ENCODE measurements at places on chromosomes 3 and 15.

DNA sequence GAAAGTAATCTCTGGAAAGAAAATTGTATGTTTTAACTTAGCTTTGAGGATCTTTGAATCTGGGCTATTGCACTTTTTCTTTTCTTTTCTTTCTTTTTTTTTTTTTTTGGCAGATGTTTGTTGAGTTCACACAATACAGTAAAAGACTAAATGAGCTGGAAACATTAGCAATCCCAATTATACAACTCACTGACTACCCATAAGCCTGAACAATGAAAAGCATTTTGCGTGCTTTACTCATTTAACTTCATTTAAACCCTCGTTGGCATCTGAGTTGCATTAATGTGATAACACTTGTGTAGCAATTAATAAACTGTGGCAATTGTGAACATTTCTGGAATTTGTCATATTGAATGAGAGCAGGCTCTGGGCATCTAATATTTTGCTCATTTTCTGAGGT is 269.4 kb upstream of the RBMS3 start:
- no peak for DNase-seq

DNA sequence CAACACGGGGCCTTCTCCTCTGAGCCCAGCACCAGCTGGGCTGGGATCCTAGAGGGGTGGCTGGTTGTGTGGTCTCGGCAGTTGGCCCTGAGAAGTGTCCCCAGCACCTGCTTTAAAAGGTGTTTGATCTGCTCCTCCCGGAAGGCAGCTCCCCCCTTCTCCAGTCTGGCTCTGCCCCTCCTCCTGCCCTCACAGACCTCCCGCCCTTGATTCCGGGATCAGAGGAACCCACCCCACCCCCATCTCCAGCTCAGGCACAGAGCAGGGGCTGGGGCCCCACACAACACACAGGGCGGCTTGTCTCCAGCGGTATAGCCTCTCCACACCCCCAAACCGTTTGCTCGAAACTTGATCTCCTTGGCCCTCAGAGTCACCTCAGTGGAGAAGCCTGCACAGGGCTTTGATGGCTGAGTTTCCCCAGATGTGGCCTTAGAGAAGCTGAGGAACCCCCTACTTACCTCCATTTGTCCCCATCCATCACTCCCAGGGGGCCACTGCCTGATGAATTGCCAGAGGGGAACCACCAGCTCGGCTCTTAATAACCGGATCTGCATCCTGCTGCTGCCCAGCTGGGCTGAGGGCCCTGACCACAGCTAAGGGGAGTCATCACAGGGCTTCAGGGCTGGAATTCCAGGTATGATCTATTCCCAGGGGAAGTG is 6.4 kb upstream of the STRA6 start:
- DNase-seq, result no peak

DNA sequence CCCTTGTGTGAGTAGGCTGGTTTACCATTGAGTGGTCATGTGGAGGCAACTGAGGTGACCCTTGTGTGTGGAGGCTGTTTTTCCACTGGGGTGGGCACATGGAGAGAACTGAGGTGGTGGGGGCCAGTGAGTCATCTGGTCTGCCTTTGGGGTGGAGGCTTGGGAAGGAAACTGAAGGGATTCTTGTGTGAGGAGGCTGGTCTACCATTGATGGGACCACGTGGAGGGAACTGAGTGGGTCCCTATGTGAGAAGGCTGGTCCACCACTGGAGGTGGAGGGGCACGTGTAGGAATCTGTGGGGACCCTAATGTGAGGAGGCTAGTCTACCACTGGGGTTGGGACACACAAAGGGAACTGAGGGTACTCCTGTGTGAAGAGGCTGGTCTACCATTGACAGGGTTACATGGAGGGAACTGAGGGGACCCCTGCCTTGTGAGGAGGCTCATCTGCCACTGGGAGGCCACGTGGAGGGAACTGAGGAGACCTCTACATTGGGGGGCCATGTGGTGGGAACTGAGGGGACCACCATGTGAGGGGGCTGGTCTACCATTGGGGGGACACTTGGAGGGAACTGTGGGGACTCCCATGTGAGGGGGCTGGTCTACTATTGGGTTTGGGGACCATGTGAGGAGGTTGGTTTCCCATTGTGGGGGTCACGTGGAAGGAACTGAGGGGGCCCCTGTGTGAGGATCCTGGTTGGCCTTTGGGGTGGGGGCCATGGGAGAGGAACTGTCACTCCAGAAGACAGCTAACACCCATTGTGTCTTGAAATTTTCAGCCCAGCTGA is 164.5 kb downstream of the WNT7A start:
- DNase-seq, result no peak

DNA sequence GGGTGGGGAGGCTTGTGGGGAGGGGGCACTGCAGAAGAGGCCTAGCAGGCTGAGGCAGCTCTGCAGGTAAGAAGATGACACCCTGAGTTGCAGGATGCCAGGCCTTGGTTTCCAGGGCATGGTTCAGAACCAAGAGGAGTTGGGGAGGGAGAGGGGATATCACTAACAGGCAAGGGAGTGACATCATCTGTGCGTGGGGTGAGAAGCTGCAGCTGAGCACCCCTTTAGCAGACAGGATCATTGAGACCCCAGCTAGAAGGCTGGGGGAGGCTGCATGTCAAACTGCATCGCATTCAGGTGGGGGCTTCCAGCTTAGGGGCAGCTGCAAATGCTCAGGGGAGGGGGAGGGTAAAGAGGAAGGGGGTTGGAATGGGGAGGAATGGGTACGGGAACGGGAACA is 23.0 kb downstream of the CACNA2D2 start:
- no peak for DNase-seq

DNA sequence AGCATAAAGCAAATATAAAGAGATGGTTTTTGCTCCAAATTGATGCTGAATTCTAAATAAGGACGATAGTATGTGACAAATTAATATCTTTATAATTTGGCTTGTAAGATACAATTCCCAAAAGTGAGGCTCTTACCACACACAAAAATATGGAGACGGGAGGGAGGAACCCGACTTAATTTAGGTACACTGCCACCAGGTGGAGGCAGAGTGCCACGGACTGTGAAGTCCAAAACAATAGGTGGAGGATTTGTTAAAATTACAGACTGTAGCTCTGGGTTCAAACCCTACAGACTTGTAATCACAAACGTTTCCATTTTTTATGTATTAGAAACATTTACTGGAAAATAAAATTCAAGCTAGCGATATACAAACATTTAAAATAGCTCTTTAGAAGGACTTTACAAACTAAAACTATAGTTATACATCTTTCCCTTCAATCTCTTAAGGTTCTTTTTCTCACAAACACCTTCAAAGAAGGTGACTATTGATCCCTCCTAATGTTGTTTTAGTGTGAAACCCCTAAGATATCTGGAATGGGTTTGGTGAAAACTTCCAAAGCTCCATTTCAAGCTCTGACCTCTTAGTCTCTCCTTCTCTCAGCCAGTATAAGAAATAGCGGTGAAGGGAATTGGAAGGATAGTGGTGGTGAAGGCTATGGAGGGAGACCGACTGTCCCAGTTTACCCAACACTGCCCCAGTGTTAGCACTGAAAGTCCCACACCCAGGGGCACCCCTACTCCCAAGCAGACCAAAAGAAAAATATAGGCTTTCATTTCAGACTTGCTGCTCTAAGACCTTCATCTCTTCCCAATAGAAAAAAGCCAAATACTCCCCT is 89.7 kb downstream of the AQP9 start:
- peak; percentile 59 for DNase-seq

DNA sequence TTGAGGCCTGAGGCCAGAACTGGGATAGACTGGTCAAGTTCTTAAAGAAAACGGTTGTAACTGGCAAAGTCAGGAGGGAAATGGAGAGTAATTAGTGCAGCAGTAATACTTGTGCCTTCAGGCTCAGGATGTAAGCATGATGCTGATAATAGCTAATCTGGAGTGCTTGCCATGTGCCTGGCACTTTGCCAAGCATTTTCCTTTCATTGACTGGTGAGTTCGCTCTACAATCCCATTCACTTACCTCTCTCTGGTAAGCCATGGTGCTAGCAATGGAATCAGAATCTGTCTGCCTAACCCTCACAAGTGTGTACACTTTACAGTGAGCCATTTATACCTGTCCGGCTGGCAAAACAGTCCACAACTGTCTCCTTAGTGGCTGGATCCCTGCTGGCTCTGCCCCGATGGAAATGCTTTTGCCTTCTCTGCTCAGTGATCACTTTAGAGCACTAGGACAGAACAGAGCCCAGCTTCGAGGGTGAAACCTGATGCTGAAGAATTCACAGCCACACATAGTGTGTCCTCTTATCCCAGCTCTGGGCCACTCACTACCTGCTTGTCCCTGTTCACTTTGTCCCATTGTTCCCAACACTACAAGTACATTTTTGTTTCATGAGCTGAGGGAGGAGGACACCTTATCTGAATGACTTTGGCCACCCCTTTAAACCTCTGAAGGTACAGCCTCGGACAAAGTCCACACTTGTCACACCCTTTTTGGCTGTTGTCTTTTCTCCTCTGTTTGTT is 10.3 kb downstream of the CHP1 start:
- DNase-seq, result peak; percentile 50

DNA sequence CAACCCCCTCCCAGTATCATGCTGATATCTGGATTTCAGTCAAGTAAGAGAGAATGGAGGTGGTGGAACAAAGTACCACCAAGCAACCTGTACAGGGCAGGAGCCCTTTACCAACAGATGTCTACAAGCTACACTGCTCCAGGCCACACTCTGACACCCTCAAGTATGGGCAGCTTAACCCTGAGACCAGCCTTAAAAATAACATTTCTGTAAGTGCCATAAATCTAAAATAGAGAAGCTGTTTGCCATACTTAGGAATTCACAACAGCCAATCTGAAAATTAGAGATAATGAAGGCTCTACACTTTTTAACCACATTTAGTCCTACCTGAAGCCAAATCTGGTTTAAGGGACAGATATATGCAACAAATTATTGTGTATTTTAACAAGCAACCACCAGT is 59.7 kb downstream of the C3orf70 start:
- no peak for DNase-seq

GRCh38 chr15:52424856-52425431 is 103.7 kb downstream of the MYO5A start:
- no peak for DNase-seq

GRCh38 chr15:30001602-30002001 is 81.2 kb upstream of the GOLGA8J start:
- no peak for DNase-seq

GRCh38 chr3:23726811-23727548 is 78.8 kb upstream of the UBE2E1 start:
- no peak for DNase-seq

GRCh38 chr3:172018364-172018763 is 21.0 kb upstream of the FNDC3B start:
- no peak for DNase-seq

GRCh38 chr15:42854576-42854975 is 66.0 kb downstream of the TTBK2 start:
- DNase-seq, result no peak
